ENCODE measurements at places on chromosomes 2 and 18.
A peak's percentile ranks its signal among the peaks of the same experiment; 100 is the strongest.

- no peak for DNase-seq
These were observed 17.4 kb upstream of the CTAGE1 start for GRCh38 chr18:22434973-22435608.

- DNase-seq, result no peak
These were observed 117.6 kb upstream of the ANKRD30BL start for GRCh38 chr2:132279344-132279743.

- peak; percentile 12 for DNase-seq
These were observed 276.5 kb upstream of the MGAT5 start for GRCh38 chr2:133977405-133977804.

GRCh38 chr2:237156031-237156856 is 70.6 kb downstream of the COPS8 start:
- DNase-seq, result no peak

GRCh38 chr2:173049831-173050230 is 25.8 kb upstream of the MAP3K20 start:
- DNase-seq, result no peak

GRCh38 chr2:2842466-2842865 is 511.4 kb upstream of the MYT1L start:
- DNase-seq, result no peak

DNA sequence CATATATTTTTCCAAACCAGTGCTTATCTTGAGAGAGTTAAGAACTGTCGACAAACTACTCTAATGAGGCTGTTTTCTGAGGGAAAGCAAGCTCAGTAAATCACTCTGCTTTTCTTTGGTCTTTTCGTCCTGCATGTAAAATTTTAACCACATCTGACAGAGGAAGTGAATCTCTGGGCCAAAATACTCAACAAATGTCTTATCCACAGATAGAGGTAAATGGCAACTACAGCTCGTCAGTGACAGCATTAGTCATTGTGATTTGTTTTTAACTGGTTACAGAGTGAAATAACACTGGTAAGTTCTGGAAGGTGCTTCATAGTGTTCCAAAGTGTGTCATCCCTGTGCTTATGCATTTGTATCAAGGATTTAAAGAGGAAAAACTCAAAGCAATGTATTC is 82.6 kb upstream of the SLC8A1 start:
- DNase-seq, result no peak

DNA sequence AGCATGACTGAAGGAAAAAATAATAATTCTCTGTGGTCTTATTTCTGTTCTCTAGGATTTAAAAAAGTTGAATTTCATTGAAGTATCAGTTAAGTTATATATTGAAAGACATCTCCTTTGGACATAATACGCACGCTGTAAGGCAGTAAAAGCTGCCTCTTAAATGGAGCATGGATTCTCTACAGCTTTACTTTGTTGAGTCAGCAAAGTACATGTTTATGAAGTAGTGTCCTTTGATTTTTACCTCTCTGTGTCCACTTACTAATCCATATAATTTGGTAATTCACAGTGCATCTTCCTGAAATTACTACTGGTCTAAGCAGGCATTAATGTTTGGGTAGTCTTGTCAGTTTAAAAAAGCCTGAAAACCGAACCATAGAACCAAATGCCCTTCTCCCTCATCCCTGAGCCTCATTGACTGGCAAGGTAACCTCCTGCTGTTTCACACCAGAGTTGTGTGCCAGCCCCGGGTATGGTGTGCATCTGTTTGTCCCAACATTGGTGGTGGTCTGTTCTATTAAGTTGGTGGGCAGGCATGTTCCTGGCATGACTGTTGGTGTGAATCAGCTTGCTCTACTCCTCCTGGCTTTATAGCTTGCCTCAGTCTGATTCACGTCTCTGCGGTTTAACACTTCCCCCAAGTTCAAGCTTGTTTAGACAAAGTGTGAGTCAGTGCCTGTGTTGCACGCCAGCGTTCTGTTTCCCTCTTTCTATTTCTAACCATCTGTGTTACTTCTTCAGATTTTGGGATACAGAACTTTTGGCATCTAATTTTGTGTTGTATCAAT is 71.0 kb upstream of the ITM2C start:
- peak; percentile 38 for DNase-seq
